ENCODE measurements at places on chromosomes 12 and 14.
A peak's percentile ranks its signal among the peaks of the same experiment; 100 is the strongest.

DNA sequence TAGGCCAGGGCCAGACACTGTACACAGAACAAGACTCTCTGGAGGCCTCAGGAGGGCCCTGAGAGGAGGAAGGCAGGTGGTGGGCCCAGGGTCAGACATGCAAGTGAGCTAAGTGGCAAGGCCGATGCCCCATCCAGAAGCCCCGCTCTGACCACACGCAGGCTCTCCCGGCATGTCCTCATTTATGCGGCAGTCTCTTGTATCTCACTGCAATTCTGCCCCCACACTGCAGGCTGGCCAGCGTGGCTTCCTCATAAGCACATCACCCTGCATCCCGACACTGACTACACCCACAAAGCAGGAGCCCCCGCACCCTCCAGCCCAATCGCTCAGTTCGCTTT, 17.5 kb downstream of the SSH1 start:
- DNase-seq: no peak

DNA sequence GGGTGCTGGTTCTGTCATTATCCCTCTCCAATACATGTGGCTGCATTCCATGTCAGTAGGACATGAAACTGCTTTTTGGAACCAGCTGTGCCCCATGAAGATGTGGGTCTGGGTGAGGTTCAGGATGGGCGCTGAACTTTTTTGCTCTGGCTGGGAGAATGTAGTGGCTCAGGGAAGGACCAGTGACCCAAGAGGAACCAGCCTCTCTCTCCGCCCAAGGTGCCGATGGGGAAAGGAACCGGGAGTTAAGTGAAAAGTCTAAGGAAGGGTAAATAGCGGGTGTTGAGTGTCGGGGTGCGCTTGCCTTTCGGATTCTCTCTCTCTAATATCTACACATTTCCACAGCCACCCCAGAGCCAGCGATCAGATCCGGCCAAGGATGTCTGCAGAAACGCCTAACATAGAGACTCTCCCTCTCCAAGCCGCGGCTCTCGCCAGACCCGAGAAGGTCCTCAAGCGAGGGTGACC, 7.8 kb downstream of the ARHGEF25 start:
- no peak for DNase-seq

DNA sequence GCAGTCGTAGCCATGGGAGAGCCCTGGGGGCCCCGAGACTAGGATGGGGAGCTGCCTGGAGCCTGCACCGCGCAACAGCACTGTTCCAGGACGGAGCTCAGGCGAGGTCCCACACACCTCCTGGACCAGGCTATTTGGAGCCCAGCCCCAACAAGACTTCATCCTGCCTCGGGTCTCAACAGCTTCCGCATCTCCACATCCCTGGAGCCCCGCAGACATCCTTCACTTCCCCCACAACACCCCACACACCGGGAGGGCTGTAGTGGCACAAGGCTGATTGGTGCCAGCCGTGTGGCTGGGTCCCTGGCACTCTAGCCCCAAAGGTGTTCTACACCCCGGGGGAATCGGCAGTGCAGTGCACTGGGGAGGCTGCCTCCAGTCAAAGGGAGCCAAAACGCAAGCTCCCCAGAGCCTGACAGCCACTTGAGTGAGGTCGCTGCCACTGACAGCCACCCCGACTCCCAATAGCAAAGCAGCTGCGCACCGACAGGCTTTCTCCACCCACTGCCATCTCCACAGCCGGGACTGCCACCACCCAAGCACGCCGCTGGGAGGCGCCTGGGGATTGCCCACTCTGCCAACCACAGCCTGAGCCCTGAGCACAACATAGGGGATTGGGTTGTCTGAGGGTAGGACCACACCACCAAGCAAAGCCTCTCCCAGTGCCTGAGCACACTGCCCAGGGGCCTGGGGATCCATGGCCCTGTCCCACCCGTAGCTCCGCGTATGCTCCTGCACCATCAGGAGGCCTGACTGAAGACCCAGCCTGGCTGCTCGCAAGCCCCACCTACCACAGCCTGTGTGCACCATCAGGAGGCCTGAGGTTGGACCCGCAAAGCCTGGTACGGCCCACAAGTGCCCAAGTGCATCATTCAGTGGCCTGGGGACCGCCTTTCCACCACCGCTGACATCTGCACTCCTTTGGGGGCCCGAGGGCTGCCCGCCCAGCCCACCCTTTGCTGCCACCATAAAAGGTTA, 13.2 kb upstream of the KLRF1 start:
- DNase-seq: peak; percentile 69

- no peak for DNase-seq
Observed at GRCh38 chr14:47207617-47208016, 467.8 kb downstream of the MDGA2 start.

DNA sequence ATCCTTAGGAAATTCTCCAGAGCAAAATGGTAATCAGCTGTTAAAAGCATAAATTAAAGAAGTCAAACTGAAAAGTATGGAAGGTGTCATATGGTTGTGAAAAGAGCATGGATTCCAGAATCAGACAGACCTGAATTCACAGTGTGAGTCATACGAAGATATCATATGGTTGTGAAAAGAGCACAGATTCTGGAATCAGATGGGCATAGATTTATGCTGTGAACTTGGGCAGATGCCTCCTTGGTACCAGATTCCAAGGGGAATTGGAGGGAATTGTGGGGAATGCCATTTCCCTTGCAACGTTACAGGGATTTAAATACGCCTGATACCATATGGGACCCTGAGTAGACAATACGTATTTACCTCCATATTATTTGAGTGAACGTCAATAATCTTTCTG, 183.7 kb downstream of the GALC start:
- no peak for DNase-seq

DNA sequence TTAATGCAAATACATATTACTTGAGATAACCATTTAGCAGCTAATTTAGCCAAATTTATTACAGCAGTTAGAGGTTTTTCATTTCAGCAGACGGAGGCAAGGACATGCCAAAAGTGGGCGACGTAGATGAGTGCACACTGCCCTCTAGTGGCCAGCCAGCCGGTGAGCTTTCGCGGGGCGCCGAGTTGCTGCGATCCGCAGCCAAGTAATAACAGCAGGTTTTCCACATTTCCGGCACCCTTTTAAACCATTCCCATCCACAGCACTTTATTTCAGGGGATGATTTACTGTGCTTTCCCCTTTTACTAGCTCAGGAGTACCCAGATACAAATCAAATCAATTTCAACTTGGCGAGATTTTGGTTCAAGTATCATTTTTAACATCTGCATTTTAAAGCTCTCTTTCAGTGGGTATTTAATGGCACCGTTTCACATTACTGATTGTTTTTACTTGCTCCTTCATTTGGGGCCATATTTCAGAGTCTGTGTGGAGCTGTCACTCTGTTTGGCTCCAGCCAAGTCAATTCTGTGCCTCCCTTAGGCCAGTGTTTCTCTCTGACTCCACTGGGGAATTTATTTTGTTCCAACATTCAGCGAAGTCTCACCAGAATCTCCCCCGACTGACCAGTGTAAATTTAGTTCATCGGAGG, 158.0 kb downstream of the EGLN3 start:
- peak; percentile 64 for DNase-seq

- DNase-seq: no peak
Observed at GRCh38 chr14:95573313-95573712, 38.5 kb downstream of the GLRX5 start.

- no peak for DNase-seq
Observed at GRCh38 chr12:49138999-49139398, 7.8 kb upstream of the TUBA1B start.

DNA sequence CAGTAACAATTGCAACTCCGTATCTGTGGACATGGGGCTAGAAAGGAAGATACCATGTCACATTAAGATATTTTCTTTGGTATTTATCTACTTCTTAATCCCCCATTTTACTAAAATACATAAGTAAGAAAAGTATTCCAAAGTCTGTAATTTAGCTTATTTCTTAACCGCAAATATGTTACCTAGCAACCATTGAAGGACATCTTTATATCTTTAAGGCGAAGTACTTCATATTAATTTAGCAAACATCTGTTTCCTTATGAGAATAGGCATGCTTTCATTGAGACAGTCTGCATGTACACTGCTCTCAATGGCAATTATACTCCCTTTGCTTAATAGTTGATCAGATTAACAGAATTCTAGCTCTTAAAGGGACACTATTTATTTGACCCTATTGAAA, 88.8 kb downstream of the NAV3 start:
- no peak for DNase-seq

DNA sequence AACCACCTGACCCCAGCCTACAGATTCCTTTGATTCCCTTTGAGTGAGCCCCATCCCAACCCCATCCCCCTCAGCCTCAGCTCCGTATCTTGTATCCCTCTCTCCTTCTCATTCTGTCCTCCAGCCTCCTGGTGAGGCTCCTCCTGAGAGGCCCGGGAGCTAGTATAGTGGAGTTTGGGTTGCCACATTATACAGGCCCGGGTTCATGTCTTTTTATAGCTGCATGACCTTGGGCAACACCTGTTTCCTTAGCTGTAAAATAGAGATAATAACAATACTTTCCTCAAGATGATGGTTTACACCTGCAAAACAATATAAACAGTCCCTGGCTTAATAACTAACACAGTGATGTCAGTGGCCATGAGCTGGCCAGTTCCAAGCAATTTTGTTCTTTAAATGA, 89.8 kb downstream of the STAB2 start:
- no peak for DNase-seq

DNA sequence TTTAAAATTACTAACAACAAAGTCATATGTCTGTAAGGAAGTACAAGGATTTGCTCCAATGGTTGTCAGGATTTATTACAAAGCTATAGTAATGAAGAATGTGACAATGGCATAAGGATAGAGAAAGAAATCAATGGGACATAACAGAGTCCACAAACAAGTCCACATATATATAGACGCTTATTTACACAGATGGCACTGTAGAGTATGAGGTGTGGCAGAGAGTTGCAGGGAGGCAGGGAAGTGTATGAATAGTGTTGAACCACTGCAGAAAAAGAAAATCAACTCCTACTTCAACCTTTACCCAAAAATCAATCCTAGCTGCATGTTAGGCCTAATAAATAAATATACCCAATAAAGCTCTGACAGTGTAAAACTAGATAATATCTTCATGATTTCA, 21.3 kb downstream of the SOS2 start:
- DNase-seq: no peak

DNA sequence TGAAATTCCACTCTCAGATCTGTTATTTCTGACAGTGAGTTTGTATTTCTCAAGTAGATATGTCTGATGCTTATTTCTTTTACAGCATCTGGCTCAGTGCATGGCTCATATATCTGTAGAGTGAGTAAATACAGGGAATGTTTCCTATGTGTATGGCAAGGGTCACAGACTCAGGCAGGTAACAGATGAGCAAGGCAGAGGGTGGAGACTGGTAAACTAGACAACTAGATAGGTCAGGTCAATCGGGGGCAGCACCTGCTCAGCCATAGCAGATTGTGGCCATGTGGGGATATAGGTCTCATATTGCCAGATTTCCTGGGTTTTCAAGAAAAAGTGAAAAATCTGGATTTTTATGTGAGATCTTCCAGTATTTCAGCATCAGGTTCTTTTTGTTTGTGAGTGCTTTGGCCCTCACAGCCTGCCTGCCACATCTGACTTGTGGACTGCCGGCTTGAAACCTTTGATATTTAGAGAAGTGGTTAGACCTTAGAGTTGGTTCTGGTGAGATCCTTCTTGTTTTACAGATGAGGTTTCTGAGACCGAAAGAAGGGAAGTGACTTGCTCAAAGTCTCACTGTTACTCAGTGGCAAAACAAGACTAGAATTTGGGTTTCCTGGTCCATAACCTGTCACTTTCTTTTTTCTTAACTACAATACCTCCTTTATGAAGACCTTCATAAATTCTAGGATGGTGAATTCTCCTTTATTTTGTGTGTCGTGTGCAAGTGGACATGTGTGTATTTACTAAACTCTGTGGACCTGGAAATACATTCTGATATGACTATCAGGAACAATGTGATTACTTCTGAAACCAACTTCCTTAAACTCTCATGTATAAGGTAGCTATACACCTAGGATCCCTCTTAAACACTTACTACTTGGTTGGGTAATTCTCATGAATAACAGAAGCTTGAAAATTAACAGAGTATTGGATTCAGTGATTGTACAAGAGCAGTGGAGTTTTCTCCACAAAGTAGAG, 34.4 kb downstream of the PROX2 start:
- no peak for DNase-seq

DNA sequence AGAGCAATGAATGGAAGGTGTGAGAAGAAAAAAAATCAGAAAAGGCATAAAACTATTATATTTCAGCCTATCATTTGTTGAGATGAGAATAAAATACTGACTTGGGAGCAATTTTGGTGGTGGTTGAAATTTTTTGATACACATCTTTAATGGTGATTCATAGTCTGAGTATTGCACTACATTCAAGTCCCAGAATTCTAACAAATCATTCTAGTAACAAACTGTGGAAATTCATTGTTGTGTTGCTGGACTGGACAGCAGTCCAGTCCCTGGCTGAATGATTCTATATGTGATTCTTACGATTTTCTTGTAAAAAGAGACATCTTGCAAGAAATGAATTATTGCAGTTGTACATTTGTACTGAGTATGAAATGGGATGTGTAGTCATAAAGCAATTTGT, 268.6 kb downstream of the TRHDE start:
- DNase-seq: no peak

DNA sequence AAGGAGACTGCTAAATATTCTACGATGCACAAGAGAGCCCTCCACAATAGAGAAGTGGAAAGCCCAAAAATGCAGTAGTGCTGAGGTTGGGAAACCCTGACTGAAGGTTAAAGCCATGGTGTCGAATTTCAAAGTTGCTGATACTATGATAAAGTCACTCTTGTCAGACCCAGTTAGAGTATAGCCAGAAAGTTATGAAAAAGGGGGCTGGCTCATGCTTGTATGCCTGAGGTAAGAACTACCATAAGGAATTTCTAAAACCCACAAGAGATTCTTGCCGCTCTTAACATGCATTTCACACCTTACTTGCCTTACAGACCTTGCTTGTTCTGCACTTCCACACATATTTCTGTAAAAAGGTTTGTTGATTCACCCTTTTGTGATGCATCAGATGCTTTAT, 184.6 kb downstream of the SLC6A15 start:
- DNase-seq: peak; percentile 26

DNA sequence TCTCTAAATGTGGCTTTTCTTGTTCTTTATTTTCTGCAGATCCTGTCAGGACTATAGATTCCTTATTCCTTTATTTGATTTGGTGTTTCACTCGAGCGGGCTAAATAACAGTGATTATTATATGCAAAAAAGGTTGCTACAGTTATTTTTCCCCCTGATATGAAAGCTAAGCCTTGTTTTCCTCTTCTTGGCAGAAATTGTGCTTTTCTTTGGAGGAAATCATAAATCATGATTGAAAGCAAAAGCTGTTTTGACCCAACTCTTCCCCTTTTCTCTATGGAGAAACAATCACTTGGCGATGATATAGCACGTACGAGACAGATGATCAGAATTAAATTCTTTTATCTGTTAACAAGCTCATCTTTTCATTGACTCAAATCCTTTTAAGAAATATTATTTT, 31.4 kb downstream of the PPFIBP1 start:
- no peak for DNase-seq

GRCh38 chr14:68762953-68763764, 29.7 kb downstream of the ZFP36L1 start:
- DNase-seq: no peak
